GM12891 (cell line): ENCODE measurements at places on chromosomes 1 and 21.

- DNase-seq: no peak
These were observed 11.4 kb downstream of the SLC5A9 start for GRCh38 chr1:48233666-48234485.

- DNase-seq: no peak
These were observed 78.9 kb upstream of the RAB4A start for GRCh38 chr1:229192031-229192430.

DNA sequence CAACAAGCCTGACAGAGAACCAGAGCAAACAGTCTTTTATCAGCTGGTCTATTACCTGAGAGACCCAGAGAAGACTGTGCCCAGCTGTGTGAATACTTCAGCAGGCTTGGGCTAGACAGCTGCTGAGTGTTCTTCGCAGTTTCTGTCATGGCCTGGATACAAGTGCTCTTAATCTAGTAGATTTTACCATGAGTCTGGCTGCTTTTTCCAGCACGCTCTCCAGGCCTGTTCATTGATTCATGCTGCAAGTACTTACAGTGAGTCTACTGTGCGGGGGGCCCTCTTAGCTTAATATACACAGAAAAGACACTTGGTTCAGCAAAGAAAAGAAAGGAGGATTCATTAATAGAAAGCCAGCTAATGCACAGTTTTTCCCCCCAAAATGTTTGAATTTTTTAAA, 48.5 kb downstream of the RGS7 start:
- no peak for DNase-seq

- DNase-seq: no peak
These were observed 89.9 kb downstream of the FOXD2 start for GRCh38 chr1:47527653-47528272.

GRCh38 chr1:222815440-222815765, 564 bp downstream of the DISP1 start:
- no peak for DNase-seq

GRCh38 chr21:42617486-42617885, 35.9 kb upstream of the PDE9A start:
- DNase-seq: no peak

GRCh38 chr1:21573971-21574465, 64.8 kb downstream of the ALPL start:
- DNase-seq: no peak

- no peak for DNase-seq
These were observed 600.6 kb downstream of the AJAP1 start for GRCh38 chr1:5254975-5255374.

DNA sequence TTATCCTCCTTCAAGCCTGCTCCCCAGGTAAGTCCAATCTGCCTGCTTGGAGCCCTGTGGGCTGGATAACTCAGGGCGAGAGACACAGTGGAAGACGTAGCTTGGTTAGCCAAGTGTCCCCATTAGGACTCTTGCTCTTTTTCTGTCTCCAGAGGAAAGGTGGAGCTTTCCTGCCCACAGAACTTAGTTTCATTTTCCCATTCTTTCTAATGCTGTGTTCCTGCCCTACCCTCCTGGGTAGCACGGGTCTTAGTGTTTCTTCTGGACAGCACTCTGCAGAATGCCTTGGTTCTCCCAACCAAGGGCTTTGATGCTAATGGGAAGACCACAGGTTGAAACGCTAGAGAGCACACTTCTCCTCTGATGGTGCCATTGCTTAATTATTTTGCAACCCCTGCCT, 92.5 kb upstream of the LRRC8D start:
- no peak for DNase-seq

DNA sequence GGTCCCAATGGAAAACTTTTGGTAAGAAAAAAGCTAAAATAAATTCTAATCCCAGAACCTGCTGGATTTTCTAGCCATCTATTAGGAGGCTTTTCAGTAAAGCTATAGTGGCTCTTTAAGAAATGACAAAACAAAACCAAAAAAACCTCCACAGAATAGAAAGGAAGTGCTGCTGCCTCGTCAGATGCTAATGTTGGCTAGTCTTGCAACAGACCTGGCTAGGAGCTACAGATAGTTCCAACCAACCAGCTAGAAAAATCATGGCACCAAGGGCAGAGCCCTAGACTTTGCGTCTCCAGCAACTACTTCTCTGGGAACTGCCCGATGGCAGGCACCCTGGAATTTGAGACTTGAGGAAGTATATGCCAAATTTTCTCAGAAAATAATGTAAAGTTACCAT, 7.6 kb downstream of the CD101 start:
- DNase-seq: no peak

DNA sequence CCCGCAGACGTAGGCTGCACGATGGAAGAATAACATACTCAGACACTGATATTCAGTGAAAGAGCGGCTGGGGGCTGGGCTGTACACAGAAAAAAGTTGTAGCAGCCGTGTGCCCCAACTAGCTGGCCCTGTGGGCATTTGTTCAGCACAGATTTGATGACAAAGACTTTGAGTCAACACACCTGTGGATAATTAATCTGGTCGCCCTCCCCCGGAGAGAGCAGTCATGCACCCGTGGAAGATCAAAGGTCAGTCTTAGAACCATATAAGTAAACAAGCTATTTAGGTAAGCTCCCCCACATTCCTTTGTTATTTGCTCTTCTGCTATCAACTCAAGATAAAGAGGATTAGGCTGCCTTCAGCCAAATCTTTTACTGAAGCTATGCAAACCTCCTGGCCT, 148.4 kb upstream of the HMCN1 start:
- DNase-seq: no peak

- no peak for DNase-seq
These were observed 95.9 kb downstream of the ZC3H11B start for GRCh38 chr1:219517031-219517430.

DNA sequence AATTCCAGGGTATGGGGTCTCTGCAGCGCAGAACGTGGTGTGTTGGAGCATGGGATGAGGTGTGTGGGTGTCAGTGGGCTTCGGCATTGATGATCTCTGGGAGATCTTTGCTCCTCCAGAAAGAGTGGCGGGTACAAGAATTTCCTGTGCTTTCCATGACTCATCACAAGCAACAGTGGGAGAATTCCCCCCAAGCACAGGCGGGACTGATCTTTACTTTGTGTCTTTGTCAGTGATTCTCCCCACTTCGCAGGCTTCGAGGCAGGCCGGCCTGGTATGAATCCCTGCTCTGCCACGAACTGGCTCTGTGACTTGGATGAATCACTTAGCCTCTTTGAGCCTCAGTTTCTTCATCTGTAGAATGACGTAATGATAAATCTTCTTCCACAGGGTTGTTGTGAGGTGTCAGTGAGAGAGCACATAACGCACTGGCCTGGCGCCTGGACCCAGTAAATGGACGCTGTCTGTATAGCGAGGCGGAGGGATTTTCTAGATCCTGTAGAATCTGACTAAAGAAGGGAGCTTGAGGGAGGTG, 2.0 kb downstream of the OPRD1 start:
- DNase-seq: no peak

DNA sequence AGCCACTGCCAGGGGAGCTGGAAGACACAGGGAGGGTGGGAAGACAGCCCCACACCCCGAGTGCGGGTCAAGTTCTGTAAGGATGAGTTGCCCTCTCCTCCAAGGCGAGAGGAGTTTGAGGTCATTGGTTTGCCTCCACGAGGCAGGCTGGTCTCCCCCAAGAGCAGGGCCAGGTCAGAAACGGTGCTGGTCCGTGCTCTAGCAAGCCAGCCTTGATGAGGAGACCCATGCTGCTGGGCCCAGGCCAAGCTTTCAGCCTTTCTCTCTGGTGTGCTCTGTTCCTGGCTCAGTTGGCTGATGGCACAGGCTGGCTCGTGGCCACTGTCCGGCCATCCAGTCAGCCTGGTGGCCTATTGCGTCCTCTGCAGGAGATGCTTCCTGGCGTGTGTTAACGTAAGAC, 12.0 kb upstream of the PCBP3 start:
- no peak for DNase-seq

DNA sequence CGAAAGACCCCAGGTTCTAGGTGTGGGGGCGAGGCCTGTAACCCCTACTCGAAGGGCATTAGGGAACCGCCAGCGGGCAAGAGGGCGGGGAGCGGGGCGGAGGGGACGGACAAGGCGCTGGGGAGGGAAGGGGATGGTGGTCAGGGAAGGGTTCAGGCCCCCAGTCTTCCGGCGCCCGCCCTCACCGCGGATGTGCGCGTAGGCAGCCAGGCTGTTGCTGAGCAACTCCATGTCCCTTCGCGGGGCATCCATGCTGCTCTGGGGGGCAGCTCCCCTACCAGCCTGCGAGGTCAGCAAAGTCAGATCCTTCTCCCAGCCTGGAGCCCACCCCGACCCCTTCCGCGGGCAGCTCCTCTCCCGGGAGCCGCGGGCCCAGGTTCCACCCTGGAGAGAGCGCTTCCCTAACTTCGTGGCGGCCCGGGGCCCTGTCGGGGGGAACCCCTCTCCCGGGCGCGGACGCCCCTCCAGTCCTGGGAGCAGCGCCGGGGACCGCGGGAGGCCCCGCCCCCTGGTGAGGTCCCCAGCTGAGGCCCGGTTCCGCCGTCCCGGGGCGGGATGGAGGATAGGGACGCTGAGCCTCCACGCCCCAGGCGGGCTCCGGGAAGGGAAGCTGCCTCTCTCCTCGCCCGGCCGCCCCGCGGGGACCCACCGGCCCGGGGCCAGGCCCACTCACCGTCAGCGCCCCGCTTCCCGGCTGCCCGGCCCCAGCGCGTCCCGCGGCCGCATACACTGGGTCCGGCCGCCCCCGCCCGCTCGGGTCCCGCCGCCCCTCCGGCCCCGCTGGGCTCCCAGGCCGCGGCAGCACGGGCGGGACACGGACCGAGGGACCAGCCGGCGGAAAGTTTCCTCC, 434 bp downstream of the EVA1B start:
- peak; percentile 53 for DNase-seq

- DNase-seq: no peak
These were observed 208.5 kb downstream of the TTLL7 start for GRCh38 chr1:83790446-83790845.

- DNase-seq: no peak
These were observed 36.8 kb downstream of the CASZ1 start for GRCh38 chr1:10759413-10760200.

DNA sequence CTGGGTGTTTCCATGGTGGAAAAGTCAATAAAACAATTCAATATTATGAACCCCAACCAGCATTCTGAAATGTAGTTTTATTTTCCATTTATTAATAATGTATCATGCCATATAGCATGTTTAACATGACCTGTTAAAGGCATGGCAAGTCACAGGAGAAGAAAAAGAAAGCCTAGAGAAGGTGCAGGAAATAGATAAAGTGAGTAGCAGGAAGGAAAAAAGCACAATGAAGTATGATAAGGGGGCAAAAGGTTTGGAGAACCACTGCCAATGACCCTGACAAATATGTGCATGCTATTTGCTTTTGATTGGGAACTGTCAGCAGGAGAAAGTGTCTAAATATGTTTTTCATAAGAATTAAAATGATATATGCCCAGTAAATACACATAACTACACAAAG, 85.6 kb downstream of the HMCN1 start:
- DNase-seq: no peak

DNA sequence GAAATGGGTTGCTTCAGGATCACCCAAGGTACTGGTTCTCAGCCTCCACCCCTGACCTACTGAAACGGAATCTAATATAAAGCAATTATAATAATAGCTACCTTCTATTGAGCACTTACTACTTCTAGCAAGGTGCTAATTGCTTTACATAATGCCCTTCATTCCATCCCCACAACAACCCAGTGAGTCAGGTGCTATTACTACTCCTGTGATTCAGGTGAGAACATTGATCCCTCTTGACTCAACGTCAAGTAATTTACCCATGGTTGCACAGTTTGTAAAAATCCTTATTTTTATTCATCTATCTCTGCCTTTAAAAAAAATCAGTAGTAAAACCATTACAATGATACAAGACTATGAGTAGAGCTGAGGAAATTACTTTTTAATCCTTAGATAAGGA, 85.2 kb downstream of the UCHL5 start:
- no peak for DNase-seq

DNA sequence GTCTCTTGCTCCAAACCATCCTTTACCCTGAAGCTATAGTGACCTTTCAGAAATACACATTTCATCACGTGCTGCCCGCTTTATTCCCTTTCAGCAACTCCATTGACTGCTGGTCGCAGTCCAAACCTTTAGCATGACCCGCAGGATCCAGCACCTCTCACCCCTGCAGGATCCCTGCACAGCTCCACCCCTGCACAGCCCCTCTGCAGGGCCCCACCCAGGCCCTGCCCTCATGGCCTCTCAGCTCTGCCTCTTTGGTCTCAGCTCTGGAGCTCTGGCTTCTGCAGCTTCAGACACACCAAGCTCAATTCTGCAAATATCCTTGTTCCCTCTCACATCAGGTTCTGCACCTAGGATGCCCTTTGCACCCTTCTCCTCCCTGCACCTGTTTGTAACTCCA, 264.9 kb upstream of the C1orf174 start:
- DNase-seq: no peak

DNA sequence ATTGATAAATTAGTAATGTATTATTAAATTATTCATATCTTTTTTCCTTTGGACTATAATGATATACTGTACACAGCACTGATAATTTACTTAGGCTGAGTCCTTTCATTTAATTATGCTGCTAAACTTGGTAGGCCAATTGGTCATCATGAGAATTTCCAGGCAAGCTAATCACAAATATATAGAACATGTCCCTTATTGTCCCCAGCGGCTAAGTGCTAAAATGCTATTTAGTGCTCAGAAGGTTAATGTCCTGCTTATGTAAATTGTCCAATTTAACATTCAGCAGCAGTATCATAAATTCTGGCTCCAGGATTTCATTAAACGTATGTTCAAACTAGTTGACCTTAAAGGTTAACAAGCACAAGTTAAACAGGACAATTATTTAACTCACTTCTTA, 30.0 kb upstream of the RRP15 start:
- no peak for DNase-seq

GRCh38 chr1:31643976-31644559, 608 bp downstream of the PEF1 start:
- no peak for DNase-seq

- DNase-seq: peak; percentile 62
These were observed at the start of gene ZBTB8B for GRCh38 chr1:32464716-32465577. ZBTB8B (plus strand) TSS chr1:32465072; CDS start chr1:32470625, 5,553 bp downstream.

GRCh38 chr1:201475915-201476669, 7.1 kb upstream of the PHLDA3 start:
- no peak for DNase-seq

GRCh38 chr1:180310095-180310494, 80.0 kb downstream of the LHX4 start:
- DNase-seq: no peak

GRCh38 chr1:4801192-4801924, 146.9 kb downstream of the AJAP1 start:
- DNase-seq: no peak

DNA sequence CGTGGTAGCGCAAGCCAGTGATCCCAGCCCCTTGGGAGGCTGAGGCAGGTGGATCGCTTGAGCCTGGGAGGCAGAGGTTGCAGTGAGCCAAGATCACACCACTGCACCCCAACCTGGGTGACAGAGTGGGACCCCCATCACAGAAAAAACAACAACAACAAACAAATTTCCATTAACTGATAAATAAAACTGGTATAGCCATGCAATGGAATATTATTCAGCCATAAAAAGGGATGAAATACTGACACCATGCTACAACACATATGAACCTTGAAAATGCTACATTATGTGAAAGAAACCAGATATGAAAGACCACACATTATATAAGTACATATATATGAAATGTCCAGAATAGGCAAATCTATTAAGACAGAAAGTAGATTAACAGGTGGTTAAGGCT, 12.0 kb downstream of the CLCC1 start:
- DNase-seq: no peak

GRCh38 chr1:153696741-153697140, 18.3 kb downstream of the NPR1 start:
- DNase-seq: no peak

- peak; percentile 58 for DNase-seq
These were observed at the start of gene MR1 for GRCh38 chr1:181033799-181034451. MR1 (plus strand) TSS chr1:181033983; CDS start chr1:181034008, 25 bp downstream.
